ENCODE measurements at places on chromosomes 2 and 18. TPM values are rescaled to one million over a fixed set of nuclear protein-coding genes. Genes with fewer than 3 reads are reported as not detected.

TMEM247 gene
- total RNA-seq: not detected

GPR75 gene
- 4.5 TPM for total RNA-seq

GRHL1 gene
- 0.48 TPM for total RNA-seq

PSTPIP2 gene
- total RNA-seq: 6.1 TPM

GRCh38 chr2:239264838-239265651 lies 135.8 kb downstream of the HDAC4 start:
- no peak overlapping the region for H3K4me3 ChIP-seq
- no peak overlapping the region for H3K27ac ChIP-seq
- no peaks in the 10 kb centered on the region for H3K36me3 ChIP-seq
- no peaks in the 10 kb centered on the region for H3K27me3 ChIP-seq
- H3K4me1 ChIP-seq: peaks cover 14% of the 10 kb centered on the region

DNA sequence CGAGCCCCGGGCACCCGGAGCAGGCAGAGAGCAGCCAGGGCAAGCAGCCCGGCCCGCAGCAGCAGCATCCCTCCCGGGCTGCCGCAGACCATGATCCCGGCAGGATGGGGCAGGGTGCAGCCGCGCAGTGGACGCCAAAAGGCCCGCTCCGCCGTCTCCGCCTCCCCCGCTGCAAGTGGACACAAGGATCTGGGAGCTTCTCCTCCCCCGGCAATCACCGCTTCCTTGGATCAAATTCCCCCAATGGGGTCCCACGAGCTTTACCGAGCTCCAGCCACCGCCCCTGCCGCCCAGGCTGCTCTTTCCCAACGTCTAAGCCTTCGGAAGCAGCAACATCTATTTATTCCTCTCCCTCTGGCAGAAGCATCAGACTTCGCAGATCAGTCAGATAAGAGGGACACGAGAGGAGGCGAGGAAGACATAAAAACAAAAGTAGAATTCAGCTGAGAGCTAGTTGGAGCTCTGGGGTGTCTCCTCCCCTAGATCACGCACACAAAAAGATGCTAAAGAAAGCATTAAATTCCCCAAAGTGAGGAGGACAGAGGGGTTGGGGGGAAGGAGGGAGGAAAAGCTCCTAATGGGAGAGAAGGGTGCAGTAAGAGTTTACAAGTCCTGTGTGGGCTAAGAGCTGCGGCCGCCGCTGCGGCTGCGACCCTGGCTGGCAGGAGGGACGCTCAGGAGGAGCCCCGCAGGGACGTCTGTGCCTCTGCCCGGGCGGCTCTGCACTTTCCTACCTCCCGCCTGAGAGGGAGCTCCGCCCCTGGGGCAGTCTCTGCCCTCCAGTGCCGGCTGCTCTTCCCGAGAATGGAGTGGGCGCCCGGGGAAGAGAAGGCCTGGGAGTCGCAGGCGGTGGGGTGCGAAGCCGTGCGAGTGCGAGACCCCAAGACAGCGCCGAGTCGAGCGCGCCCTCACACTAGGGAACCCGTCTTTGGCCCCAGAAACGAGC lies at the start of gene FRZB:
Gene FRZB, minus strand, starts transcription at position 177 of the 946 bp plus-strand sequence. Its CDS starts 85 bp downstream, at position 92.
- no peaks in the 10 kb centered on the region for H3K36me3 ChIP-seq

GRCh38 chr2:54775710-54776109 lies 52.2 kb downstream of the EML6 start:
- no peaks in the 10 kb centered on the region for H3K36me3 ChIP-seq
- DNase-seq: no peak
- H3K27ac ChIP-seq: no peak overlapping the region
- no peaks in the 10 kb centered on the region for H3K27me3 ChIP-seq
- H3K4me3 ChIP-seq: no peak overlapping the region
